ENCODE measurements at places on chromosomes 2 and 18.

DNA sequence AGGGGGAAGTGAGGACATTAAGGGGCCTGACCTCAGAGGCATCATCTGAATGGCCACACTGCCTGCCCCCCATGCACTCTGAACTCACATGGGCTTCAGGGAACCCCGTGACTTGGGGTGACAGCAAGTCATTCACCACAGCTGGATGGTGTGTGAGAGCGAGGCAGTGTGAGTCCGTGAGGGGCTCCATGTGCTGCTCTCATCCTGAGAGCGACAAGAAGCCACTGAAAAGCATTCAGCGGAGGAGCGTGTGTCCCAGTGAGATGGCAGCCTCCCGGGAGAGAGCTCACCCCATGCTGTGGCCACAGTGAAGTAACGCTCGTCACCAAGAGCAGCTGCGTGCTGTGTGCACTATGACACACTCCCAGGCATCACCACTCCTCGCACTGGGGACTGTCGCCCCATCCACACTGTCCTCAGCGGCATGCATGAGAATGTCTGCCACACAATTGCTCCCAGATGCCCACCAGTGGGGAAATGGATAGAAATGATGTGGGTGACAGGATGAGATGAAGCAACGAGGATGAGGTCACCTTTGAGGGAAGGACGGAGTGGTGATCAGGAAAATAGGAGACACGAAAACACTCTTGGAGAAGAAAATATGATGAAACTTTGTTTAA lies 213.0 kb upstream of the RAB6C start:
- no peak for DNase-seq

DNA sequence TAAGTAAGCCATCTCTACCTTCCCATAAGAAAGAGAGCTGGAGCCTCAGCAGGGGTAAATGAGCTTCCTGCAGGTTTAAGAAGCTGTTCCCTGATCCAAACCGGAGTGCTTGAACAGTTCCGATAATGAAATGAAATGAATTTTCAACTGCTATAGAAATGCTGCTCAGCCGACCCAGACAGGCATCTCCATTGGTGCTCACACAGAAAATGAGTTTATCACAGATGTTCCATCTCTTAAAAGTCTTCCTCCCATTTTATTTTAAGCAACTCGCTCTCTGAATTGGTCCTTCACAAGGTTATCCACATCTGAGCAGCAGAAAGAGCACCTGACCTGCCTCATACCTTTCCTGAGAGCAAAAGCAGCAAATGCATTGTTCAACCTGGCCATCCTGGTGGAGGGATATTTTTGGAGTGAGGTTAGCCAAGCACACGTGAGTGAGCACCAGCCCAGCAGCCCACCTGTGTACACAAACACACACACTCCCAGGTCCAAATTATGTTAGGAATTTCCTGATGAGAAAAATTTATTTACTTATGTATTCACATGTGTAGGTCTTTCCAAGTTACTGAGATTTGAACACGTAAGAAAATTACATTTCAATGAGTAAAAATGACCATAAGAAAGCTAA lies 42.2 kb upstream of the CCDC68 start:
- DNase-seq = no peak

- DNase-seq = no peak
Observed at GRCh38 chr2:139814458-139814857, 1034.3 kb upstream of the NXPH2 start.

DNA sequence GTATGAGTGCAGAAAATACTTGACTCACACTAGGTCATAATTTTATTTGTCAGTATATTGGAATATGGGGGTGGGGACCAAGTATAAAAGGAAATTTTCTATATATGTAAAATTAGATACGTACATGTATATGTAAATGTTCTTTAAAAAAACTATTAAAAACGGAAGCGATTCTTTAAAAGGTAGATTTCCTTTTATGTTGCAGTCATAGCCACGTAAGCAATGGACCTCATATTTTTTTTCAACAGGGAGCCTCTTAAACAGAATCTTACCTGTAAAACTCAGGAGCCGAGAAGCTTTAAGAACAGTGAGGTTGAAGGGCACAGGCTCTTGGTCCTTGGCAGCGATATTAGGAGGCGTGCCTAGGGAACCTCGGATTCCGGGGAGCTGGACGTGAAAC lies 3.3 kb downstream of the RHBDD1 start:
- DNase-seq = no peak

GRCh38 chr2:41698678-41699422 lies 349.0 kb upstream of the PKDCC start:
- DNase-seq = peak; percentile 28

DNA sequence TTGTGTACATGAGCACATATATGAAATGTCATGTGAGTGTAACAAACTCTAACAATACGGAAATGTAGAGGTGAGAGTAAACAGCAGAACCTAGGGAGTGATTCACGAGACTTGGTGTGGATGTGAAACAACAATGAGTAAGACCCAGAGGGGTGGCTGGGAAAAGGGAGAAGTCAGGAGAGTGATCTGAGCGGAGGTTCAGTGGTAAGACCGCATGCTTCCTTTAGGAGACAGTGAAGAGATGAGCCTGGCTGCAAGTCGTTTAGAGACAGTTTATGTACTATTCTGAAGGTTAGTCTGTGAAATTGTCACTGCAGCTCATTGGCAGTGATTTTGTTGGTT lies 150.6 kb downstream of the PRPF40A start:
- DNase-seq = no peak

DNA sequence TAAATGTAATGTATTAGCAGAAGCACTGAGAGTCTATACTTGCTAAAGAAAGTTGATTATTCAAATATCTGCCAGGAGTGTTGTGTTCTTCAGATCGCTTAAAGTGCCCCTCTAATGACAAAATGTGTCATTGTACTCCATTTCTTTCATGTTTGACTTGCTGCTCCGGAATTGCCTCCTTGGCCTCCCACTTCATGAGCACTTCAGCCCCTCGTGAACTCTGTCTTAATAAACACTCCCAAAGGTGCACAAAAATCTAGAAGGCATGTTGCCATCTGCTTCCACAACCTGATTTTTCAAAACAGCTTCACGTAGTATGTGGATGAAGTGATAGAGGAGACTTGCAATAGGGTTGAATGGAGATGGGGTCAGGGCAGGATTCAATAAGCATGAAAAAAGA lies 396.1 kb downstream of the TDRD15 start:
- DNase-seq = no peak

GRCh38 chr2:212242724-212243123 lies 295.9 kb downstream of the ERBB4 start:
- no peak for DNase-seq

DNA sequence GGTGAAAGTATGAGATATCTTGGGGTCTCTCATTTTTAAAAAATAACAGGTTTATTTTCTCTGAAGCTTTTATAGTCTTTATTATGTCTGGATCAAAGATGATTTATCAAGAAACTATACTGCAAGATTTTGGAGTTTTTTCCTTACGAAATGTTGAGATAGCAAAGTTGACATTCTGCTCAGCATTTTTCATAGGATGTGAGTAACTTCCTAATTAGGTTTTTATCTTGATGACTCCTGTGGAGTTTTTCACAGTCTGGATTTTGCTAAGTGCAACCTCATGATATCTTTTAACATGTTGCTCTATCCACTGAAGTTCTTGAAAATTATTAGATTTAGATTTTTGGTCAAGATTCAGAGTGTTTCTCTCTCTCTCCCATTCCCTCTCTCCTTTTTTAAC lies 17.8 kb downstream of the TCF7L1 start:
- DNase-seq = no peak

- DNase-seq = no peak
Observed at GRCh38 chr2:180553094-180553715, 427.2 kb upstream of the UBE2E3 start.

DNA sequence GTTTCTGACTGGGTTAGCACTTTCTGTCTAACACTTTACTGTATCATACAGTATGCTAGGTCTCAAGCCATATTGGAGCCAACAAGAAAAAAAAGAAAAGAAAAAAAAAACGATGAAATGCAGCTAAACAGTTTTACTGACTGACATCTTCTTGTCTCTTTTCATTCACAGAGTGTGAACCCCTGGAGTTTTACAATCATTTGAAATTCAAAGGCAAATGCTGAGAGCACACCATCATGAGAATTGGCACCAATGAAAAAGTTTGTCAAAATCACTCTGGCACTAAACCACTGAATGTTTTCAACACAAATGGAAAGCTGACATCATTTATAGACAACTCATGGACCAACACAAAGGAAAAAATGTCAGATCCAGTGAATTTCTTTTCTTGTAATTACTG lies 513.3 kb downstream of the LRRTM4 start:
- DNase-seq = no peak

DNA sequence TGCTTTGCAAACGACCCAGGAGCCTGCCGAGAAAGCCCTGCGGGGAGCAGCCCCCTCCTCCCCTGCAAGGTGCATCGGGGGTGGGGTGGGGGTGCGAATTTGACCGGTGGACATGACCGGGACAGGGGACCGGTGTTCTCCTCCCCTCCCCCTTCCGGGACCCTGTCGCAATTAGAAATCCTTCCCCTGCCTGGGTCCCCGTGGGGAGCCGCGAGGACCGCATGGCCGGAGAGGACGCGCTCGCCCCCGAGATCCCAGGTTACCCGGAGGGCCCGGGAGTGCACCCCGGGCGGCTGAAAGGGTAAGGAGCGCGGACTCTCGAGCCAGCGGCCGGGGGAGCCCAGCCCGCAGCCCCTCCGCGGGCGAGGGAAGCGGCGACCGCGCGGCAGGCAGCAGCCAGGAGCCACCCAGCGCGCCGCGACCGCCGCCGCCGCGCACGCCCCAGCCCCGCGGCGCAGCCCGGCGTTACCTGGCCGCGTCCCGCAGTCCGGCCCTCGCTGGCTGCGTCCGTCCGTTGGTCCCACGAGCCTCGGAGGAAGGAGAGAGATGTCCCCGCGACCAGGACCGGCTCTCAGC lies 482 bp downstream of the DLGAP1 start:
- no peak for DNase-seq

DNA sequence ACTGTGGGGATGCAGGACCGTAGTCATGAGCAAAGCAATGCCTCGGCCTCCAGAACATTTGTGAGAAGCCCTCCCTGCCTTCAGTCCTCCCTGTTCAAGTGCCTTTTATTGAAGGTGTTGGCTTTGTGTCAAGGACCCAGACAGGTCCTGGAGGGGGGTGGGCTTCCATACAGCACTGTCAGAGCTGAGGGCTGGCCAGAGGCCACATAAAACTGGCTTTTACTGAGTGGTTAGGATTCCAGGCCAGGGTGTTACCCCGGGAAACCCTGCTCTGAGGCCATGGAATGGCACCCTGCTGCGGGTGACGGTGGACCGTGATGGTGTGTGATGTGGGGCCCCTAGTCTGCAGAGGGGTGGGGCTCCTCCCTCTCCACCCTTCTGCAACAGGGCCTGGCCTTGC lies 41.6 kb downstream of the TOGARAM2 start:
- no peak for DNase-seq

GRCh38 chr18:31426021-31426420 lies 21.5 kb upstream of the DSG3 start:
- DNase-seq = no peak

DNA sequence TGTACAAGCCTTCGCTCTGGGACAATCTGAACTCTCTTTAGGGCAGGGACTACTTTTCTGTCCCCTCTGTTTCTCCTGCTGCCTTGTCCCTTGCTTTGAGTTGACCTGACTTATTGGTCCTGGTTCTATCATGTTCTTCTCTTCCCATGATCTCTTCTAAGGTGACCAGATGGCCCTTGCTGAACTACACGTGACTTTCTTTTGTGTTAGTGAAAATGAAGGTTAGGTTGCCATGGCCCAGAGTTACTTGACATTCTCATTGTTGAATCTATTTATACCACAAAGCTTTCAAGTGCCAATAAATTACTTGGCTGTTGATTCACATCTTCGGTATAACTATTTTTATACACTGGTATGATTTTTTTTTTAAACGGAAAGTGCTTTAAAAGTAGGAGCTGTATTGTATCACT lies 24.4 kb downstream of the MRPL33 start:
- no peak for DNase-seq

DNA sequence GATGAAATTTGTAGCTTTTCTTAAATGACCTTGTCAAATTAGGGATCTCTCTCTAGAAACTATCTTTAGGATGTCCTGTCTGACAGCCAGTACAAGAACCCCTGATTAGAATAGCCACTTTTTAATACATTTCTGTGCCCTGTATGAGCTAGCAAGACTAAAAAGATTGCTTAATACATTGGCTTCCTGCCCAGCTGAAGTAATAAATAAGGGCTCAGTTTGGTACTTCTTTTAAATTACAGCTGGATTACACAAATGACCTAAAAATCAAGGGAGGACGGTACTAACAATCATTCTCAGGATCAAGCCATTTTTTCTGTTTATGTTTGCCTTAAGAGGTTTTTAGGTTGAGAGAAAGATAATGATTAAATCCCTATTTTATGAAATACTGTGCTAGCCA lies 11.6 kb upstream of the OLA1 start:
- DNase-seq = no peak

GRCh38 chr2:30932870-30933269 lies 125.6 kb upstream of the CAPN13 start:
- no peak for DNase-seq

- no peak for DNase-seq
Observed at GRCh38 chr2:200451511-200451910, 58.4 kb downstream of the KCTD18 start.

GRCh38 chr2:71849607-71850305 lies 297.9 kb downstream of the CYP26B1 start:
- DNase-seq = no peak

DNA sequence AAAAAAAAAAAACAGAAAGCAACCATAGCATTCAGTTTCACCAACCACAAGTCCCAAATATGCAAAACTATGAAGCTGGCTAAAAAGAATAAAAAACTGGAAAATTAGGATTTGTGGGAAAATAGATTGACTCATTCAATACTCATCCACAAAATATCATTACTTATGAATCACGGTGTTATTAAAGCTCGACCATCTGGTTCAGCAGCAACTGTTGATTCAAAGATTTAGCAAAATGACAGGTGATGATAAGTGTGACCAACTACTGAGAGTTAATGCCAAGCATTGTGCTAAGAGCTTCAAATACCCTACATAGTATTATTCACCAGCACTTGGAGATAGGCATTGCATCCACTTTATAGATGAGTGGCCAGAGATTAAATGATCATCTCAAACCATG lies 26.2 kb upstream of the XDH start:
- DNase-seq = no peak

DNA sequence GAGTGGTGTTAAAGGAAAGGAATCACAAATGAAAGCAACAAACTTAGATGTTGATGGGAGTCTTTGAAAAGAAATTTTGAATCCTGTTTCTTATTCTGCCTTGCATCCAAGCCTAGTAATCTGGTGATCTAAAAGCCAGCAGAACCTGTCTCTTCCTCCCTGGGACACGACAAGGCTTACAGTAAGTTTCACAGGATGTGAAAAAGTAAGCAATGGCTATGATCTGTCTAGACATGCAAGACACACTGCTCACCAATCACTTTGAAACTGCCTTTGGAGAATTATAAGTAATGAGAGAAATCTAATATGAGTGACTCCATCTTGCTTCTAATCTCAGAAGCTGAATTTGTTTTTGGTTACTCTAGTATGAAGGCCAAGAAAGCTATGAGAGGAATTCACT lies 103.7 kb downstream of the KCNH7 start:
- DNase-seq = no peak

DNA sequence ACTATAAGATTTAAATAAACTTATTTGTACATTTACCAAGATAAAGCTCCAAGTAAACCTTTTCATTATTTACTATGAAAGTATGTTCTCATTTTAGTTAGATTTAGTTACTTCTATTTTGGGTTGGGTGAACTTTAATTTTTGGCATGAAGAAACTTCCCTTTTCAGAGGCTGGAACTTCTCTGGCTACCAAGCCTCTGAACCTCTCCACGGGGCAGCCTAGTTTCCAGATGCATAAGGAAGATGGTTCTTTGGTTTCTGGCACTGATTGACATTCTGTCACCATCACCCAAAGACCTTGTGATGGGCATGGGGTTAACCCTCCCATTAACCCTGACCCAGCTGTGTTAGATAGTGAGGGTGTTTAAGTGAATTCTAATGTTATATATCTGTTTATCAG lies 17.1 kb downstream of the PSD4 start:
- no peak for DNase-seq
